ENCODE measurements at places on chromosomes 4 and X. TPM values are rescaled to one million over a fixed set of nuclear protein-coding genes. Genes with fewer than 3 reads are reported as not detected.
A peak's percentile ranks its signal among the peaks of the same experiment; 100 is the strongest.

GRCh38 chr4:76881375-76881774, 16.6 kb downstream of the SOWAHB start:
- no peak overlapping the region for H3K27ac ChIP-seq
- no peak for DNase-seq
- H3K27me3 ChIP-seq = no peaks in the 10 kb centered on the region
- no peaks in the 10 kb centered on the region for H3K36me3 ChIP-seq
- peaks cover 3% of the 10 kb centered on the region for H3K4me1 ChIP-seq

GRCh38 chr4:75025431-75025830, 92.5 kb downstream of the PARM1 start:
- H3K27ac ChIP-seq = no peak overlapping the region
- H3K4me1 ChIP-seq = no peaks in the 10 kb centered on the region
- H3K27me3 ChIP-seq = no peaks in the 10 kb centered on the region

GRCh38 chrX:46180258-46180687, 364.9 kb downstream of the ZNF674 start:
- DNase-seq = peak; percentile 98
- H3K36me3 ChIP-seq = no peaks in the 10 kb centered on the region
- H3K27me3 ChIP-seq = no peaks in the 10 kb centered on the region
- H3K4me3 ChIP-seq = no peak overlapping the region

DNA sequence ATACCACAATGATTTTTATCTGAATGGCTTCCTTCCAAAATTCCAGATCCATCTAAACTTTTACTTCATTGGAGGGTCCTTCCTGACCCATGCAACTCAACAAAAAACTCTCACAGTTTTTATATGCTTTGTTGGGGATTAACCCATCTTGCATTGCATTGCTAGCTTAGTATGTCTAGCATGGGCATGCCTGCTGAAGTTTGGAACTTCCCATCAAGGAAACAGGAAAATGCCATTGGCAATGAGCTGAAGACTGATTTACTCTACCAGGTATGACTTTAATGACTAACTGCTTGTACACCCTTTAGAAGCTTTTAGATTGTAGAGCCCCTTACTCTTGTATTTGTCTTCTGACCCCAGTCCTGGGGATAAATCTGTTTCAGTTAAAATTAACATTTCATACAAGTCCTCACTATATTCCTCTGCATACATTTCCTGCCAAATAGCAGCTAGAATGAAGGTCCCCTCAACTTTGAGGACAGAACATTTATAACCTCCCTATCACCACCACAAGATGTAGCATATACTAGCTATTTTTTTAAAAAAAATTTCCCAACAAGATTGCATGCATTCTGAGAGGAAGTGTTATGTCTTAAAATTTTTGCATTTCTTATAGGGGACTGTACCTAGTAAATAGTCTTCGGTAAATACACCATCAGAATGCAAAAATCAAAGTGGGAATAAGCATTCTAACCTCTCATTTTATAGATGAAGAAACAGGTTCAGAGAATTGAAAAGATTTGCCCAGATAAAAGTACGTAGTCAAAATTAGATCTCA, 52.5 kb upstream of the ATXN3L start:
- no peaks in the 10 kb centered on the region for H3K27me3 ChIP-seq
- no peak overlapping the region for H3K4me3 ChIP-seq
- no peaks in the 10 kb centered on the region for H3K36me3 ChIP-seq
- no peak overlapping the region for H3K27ac ChIP-seq
- no peak for DNase-seq
- H3K4me1 ChIP-seq = peaks cover 16% of the 10 kb centered on the region

DNA sequence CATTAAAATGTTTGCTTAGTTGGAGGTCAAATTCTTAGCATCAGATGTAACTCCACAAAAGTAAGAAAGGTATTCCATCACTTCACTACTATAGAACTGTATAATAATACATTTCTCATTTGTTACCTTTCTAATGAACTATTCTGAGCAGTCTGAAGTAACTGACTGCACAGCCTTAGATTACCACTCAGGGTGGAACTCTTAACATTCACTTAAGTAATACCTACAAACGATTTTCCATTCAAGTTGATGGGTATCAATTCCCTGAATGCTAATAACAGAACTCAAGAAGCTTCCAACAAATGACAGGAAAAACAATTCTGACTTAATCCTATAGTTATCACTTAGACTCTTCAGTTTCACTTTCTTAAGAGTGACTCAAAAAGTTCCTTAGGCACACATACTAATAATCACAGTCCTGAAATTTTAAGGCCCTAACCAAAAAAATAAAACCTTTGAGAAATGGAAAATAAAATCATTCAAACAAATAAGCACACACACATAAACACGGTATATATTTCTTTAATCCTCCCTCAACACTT, 20.9 kb downstream of the HNRNPD start:
- H3K4me3 ChIP-seq = no peak overlapping the region
- H3K27me3 ChIP-seq = no peaks in the 10 kb centered on the region
- H3K27ac ChIP-seq = no peak overlapping the region
- H3K36me3 ChIP-seq = peaks cover 3% of the 10 kb centered on the region

- no peak overlapping the region for H3K4me3 ChIP-seq
- DNase-seq = no peak
- H3K4me1 ChIP-seq = no peaks in the 10 kb centered on the region
- peaks cover 7% of the 10 kb centered on the region for H3K36me3 ChIP-seq
These were observed 21.0 kb downstream of the MAN2B2 start for GRCh38 chr4:6595897-6596537.

DNA sequence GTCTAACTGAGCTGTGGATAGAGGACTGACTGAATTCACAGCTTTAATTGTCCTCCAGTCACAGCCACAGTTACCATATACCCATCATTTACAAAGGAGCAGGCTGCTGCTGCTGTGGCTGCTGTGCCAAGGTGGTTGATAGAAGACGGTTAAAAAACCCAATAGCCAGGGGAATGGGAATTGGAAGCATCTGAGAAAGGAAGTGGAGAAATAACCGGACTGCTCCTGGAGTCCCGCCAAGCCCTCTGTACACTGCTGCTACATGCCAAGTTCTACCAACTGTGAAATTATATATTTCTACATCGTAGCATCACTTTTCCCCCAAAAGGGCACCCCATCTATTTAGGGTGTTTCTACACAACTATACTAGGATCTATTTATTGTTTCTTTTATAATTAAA, 279.7 kb upstream of the ARX start:
- H3K4me1 ChIP-seq = no peaks in the 10 kb centered on the region
- H3K27me3 ChIP-seq = no peaks in the 10 kb centered on the region
- H3K36me3 ChIP-seq = no peaks in the 10 kb centered on the region
- no peak overlapping the region for H3K27ac ChIP-seq
- H3K4me3 ChIP-seq = no peak overlapping the region

- no peak for DNase-seq
- H3K27ac ChIP-seq = no peak overlapping the region
- H3K4me1 ChIP-seq = no peaks in the 10 kb centered on the region
These were observed 12.5 kb downstream of the RASGEF1B start for GRCh38 chr4:81459228-81459627.

GRCh38 chr4:113851816-113852215, 90.3 kb upstream of the CAMK2D start:
- H3K4me3 ChIP-seq = no peak overlapping the region
- H3K27ac ChIP-seq = no peak overlapping the region
- no peaks in the 10 kb centered on the region for H3K27me3 ChIP-seq
- no peaks in the 10 kb centered on the region for H3K36me3 ChIP-seq
- DNase-seq = no peak

- DNase-seq = no peak
- no peak overlapping the region for H3K4me3 ChIP-seq
- H3K4me1 ChIP-seq = no peaks in the 10 kb centered on the region
- no peak overlapping the region for H3K27ac ChIP-seq
- no peaks in the 10 kb centered on the region for H3K27me3 ChIP-seq
These were observed 32.7 kb downstream of the SEC24D start for GRCh38 chr4:118803253-118803652.

DNA sequence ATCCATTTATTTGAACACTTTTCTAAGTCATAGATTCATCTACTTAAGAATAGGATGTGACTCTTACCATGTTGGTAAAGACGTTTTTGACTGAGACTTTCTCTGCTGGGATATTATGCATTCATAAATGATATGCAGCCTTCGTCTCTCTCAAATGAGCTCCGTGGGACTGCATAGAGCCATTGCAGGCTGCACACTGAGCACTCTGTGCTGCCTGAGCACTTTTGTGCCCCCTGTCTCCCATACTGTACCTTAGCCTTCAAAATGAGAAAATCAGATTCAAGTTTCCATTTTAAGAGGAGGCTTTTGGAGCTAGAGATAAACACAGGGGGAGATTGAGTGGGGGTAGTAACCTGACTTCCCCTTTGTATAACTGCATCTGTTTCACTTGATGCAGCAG, 433.6 kb downstream of the ZIC3 start:
- DNase-seq = no peak
- no peaks in the 10 kb centered on the region for H3K36me3 ChIP-seq
- H3K27ac ChIP-seq = no peak overlapping the region
- no peaks in the 10 kb centered on the region for H3K4me1 ChIP-seq
- H3K4me3 ChIP-seq = no peak overlapping the region

DNA sequence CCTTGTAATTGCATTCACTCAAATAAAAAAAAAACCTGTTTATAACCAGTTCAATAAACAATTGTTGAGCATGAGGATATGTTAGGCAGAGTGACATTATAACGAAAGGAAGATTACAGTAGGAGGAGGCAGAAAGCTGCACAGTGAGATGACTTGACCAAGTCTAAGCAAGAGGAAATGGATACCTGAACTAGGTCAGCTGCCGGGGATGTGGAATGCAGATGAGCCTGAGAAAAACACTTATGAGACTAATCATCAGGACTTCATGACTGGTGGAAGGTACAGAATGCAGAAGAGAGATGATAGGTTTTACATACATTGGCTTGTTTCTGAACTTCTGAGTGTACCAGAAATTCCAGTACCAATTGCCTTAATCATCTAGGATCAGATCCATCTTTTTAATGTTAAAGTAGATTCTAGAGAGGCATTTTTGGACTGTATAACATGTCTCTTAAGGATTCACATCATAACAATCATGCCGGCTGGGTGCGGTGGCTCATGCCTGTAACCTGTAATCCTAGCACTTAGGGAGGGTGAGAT, 208.1 kb upstream of the PPP3CA start:
- no peaks in the 10 kb centered on the region for H3K4me1 ChIP-seq
- H3K4me3 ChIP-seq = no peak overlapping the region
- DNase-seq = no peak
- H3K27ac ChIP-seq = no peak overlapping the region

DNA sequence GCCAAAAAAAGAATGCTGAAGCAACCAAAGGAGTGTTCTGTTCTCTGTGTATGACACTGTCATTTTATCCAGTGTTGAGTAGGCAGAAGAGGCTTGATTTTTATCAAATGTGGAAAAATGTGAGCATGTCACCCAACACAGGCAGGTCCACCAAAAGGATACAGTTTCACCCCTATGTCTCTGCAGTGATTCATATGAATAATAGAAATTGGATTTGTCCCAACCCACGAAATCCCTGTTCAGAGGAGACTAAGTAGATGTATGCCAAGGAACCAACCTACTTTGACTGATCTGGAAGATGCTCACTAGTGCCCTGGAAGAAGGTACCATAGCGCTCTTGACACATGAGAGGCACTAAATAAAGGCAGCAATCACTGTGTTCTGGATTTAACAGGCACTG, 72.5 kb downstream of the FGF13 start:
- H3K4me3 ChIP-seq = no peak overlapping the region
- no peak for DNase-seq
- no peak overlapping the region for H3K27ac ChIP-seq
- no peaks in the 10 kb centered on the region for H3K27me3 ChIP-seq
- H3K4me1 ChIP-seq = no peaks in the 10 kb centered on the region

- no peaks in the 10 kb centered on the region for H3K36me3 ChIP-seq
- peak overlapping the region; percentile 42 for H3K4me3 ChIP-seq
- H3K4me1 ChIP-seq = no peaks in the 10 kb centered on the region
- peak; percentile 63 for DNase-seq
- peaks cover 9% of the 10 kb centered on the region for H3K27me3 ChIP-seq
These were observed 405 bp upstream of the HS3ST1 start for GRCh38 chr4:11428899-11429698.

GRCh38 chr4:5982156-5982973, 35.9 kb downstream of the C4orf50 start:
- H3K36me3 ChIP-seq = no peaks in the 10 kb centered on the region
- H3K27ac ChIP-seq = no peak overlapping the region
- no peaks in the 10 kb centered on the region for H3K4me1 ChIP-seq
- DNase-seq = no peak
- no peaks in the 10 kb centered on the region for H3K27me3 ChIP-seq

DNA sequence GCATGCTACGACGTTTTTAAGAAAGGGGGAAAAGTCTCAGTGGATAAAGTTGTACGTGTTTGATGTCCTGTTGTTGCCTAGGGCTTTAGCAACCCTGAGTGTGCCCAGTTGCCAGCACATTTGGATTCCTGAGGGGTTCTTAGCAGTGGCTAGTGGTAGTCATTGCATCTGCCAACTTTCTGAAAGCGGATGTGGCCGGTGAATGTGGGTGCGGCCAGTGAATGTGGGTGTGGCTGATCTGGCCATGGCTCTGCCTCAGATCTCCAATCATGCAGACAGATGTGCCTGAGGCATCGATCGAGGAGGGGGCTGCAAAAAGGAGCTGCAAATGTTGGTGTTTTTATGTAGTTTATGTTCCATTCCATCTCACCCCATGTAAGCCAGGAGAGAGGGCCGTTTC, 41.5 kb upstream of the FAT1 start:
- H3K36me3 ChIP-seq = no peaks in the 10 kb centered on the region
- H3K27me3 ChIP-seq = no peaks in the 10 kb centered on the region
- peak overlapping the region; percentile 47 for H3K27ac ChIP-seq
- H3K4me3 ChIP-seq = no peak overlapping the region

DNA sequence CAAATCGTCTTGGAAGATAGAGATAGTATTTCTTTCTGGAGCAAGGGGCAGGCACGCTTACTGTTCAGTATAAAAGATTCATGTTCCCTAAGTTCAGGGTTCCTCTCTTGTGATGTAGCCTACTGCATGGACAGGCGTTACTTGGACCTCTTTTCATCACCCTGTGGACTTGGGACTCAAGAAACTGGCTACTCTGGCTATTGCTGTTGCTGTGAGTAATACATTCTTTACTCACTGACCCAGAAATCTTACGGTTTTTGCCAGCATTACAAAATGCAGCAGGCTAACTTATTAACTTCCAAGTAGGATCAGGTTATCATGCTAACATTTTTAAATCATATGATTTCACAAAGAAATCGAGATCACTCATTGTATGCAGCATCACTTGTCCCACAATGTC, 12.8 kb upstream of the GUCY1B1 start:
- peak; percentile 66 for DNase-seq
- no peaks in the 10 kb centered on the region for H3K4me1 ChIP-seq
- no peaks in the 10 kb centered on the region for H3K27me3 ChIP-seq
- no peaks in the 10 kb centered on the region for H3K36me3 ChIP-seq

DNA sequence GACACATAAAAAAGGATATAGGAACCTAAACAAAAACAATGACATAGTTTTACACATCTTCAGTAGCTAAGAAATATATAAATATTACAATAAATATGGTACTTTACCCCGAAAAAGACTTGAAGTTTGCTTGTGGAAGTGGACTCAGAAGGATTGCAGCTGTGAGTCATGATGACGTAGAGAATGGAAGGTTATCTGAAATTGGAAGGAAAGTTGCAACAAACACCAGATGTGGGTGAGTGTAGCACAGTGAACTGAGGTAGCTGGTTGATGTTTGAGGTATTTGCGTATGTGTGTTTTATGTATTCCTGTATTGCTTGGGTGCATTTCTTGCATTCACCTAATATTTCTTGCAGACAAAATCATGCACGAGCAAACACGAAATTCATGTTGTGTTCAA, 113.0 kb downstream of the ARX start:
- H3K4me3 ChIP-seq = no peak overlapping the region
- DNase-seq = peak; percentile 95
- H3K27me3 ChIP-seq = no peaks in the 10 kb centered on the region
- H3K4me1 ChIP-seq = no peaks in the 10 kb centered on the region
- H3K36me3 ChIP-seq = no peaks in the 10 kb centered on the region

CLTRN gene
- 0.26 TPM for total RNA-seq

SPANXA1 gene
- not detected for total RNA-seq

MED14 gene
- total RNA-seq = 18.3 TPM

SMIM43 gene
- total RNA-seq = 0.83 TPM

SOX3 gene
- not detected for total RNA-seq

SRPX gene
- total RNA-seq = 91.2 TPM
